ENCODE measurements at places on chromosomes 3 and 15.

GRCh38 chr3:59709702-59710553 lies 660.1 kb upstream of the CFAP20DC start:
- DNase-seq, result no peak

DNA sequence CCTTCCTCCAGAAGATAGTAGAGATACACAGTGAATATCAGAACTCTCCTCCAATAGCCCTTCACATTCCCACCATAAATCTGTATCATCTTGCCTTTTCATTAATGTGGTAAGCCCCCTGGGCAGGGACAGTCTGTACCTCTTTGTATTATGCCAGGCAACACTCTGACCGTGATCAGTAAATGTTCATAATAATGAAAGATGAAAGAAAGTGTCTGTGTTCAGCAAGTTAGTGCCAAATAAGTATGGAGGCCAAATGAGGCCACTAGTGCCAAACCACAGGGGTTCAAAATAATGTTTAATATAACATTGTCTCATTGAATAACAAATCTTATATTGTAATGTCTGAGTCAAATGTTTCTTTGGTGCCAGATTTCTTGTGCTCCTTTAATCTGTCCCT lies 104.3 kb downstream of the CMSS1 start:
- no peak for DNase-seq

- DNase-seq, result peak; percentile 29
These were observed 18.3 kb downstream of the FBXO22 start for GRCh38 chr15:75921732-75922703.

DNA sequence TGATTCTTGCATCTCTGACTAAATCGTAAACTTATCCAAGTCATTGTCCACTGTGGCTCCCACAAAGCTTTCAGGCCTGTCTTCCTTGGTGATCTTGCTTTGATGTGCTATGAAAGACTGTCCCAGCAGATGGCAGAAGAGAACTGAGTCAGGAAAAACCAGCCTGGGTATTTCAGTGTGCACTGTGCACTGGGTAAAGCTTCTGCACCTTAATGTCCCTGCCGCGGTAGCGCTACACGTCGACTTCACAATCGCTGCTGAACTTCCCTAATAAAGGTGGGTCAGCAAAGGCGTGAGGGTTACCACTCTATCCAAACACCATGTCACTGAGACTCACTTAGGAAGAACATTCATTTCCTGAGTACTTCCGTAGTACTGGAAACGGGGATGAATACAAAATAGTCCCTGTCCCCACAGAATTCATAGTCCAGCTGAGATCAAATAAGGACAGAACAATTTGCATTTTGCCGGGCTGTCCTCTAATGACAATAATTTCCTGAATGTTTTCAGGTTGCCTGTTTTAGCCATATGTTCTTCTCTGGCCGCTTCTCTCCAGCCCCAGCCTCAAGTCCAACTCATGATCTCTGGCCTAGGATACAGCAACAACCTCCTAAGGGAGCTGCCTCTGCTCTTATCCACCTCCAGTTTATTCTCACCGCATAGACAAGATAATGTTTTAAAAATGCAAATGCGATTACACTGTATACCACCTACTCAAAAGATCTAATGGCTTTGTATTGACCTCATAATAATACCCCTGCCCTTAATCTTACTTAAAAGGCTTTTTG lies 83.6 kb upstream of the AKAP13 start:
- peak; percentile 42 for DNase-seq

GRCh38 chr3:8416965-8417364 lies 84.7 kb upstream of the LMCD1 start:
- no peak for DNase-seq

DNA sequence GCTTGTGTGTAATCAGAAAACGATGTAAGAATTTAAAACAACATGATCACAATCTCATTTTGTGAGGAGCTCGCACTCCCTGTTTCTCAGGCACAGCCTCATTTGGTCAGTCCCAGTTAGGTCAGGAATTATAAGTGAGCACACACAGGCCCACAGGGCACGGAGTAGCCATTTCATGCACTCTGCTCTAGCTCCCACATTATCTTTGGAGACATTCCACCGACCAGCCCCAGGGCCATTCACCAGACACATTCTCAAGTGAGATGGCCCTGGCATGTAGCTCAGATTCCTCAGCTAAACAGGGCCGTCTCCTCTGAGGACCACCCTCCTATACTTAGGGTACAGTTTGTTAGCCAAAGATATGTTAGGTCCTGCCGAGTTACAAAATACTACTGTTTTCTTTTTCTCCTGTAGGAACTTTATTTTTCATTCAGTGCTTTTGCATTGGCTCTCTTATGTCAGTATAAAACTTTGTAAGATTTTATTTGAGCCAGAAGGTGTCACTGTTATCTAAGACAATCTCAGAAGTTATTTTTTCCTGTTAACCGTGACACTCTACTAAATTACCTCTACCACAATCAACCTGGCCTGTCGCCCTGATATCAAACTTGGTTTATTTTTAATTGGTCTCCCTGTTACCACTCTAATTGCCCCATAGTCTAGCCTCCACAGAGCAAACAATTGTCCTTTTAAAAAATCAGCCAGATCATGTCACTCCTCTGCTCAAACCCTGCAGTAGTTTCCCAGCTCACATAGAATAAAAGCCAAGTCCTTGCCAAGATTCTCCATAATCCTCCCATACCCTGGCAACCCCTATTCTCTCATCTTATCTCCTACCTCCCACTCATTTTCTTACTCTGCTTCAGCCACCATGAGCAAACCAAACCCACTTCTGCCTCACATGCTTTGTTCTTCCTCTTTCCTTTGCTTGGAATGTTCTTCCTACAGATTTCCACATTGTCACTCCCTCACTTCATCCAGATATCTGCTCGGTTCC lies 105.7 kb downstream of the PPP2R3A start:
- no peak for DNase-seq

DNA sequence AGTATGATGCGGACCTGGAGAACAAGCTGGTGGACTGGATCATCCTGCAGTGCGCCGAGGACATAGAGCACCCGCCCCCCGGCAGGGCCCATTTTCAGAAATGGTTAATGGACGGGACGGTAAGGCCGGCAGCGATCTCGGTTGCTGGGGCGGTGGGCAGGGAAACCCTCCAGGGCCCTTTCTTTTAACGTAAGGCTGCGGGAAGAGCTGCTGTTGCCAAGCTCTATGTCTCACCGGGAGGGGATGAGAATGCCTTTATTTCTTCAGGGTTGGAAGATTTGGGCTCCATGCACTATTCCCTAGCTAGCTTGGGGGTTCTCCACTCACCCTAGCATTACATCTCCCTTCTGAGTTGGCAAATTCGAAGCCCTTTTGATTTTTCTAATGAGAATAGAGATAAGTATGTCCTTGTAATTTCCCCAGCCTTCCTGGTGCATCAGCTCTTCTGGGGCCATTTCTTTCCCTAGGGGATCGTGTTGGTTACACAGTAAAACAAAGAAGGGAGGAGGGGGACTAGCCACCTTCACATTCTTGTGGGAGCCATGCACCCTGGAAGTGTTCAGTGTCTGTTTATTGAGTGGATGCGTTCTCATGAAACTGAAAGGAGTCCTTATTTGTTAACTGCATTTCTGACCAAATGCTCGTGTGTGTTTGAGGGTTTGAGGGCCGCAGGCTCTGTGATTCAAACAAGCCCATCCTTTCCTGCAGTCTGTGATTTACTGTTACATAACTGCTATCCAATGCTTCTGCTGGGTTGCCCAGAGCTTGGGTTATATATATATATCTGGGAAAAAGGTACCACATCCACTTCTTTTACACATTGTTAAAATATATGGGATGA lies 982 bp downstream of the TAGLN3 start:
- no peak for DNase-seq

DNA sequence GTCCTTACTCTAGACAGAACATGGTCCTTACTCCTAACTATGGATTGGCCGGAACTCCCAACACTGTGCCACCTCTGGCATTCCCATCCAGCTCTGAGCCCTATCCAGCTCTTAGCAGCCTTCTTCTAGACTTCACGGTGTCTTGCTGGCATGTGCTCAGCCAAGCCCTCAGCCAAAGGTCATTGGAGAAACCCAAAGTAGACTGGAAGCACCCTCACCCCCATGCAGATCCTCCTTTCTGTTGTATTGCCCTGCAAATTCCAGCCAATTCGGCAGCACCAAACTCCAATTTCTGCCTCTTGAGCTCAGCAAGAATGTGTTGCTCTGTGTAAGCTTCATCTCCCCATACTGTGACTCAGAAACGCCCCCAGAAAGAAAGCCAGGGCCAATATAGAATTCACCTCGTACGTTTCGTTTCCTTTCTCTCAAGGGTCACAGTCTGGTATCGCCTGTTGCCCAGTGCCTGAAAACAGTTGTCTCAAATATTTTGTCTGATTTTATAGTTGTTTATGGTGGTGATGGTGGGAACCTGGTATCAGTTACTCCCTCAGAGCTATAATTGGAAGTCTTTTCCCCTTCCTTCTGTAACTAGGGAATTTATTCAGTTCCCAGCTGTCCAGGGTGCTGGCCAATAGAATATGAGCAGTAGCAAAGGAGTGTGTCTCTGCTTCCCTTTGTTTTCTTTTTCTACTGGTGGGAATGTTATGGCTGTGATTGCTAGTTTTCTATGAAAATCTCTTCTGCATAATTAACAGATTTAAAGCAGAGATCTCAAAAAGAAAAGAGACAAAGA lies 28.4 kb upstream of the EPHB3 start:
- DNase-seq, result no peak

DNA sequence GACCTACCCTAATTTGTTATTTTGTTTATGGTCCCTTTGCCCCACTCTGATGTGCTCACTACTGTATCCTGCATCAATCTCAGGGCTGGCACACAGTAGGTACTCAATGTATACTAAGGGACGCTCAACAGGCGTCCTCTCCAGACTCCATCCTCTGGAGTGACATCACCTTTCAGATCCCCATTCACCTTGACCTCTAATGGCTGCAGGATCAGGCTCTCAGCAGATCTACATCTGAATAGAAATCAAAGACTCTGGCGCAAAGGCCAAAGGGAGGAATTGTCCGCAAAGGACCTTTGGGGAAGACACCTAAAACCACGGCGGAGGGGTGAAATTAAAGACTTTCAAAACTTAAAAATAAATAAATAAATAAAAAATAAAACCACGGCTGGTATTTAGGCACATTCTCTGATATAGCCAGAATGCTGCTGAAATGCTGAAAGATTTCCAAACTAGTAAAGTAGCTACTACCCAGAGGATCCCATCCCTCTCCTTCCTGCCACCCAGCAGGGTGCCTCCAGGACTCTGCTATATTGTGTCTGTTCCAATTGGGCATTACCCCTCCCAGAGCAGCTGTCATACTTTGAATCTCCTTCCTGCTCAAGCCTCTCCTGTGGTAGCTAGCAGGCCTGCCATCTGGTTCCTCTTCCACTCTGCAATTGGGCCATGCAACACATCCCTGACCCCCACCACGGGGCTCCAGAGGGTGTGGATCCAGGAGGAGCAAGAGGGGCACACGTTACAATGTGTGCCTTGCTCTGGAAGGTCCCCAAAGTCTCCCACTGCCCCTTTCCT lies 6.1 kb downstream of the SHF start:
- no peak for DNase-seq

DNA sequence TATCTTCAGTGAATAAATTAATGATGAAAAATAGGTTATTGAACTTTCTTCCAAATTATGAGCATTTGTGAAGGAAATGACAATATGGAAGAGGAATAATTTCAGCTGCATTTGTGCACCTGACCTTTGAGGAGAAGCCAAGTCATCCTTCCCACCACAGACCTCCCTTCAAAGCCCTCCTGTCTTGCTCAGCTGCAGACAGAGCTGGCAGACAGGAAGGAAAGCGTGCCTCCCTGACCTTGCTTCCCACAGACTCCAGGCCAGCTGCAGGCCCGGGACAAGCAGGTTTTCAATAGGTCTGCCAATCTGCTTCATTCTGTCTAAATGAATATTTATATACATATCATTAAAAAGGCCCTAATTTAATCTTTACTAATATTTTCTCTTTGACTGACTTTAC lies 152.9 kb upstream of the RBMS3 start:
- no peak for DNase-seq

- DNase-seq, result no peak
These were observed 27.1 kb downstream of the FSD2 start for GRCh38 chr15:82778755-82779154.

GRCh38 chr3:25430287-25430934 lies 2.3 kb downstream of the RARB start:
- no peak for DNase-seq

DNA sequence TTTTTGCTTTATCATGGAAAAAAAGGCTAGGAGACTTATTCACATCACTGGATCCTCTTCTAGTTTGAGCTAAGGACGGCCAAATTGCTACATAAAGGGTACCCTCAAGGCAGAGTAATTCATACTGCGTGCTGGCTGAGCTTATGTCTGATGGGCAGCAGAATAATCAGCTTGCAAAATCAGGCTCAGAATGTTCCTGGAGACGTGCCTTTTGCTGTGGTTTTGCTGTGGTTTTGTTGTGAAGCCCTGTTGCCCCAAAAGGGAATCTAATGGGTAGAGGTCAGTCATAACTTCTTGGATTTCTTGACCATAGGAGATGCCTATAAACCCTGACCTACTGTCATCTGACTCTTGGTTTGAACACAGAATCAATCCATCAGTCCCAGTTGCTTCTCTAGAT lies 189.9 kb downstream of the SOX2 start:
- no peak for DNase-seq

- DNase-seq, result no peak
These were observed 76.3 kb upstream of the TTBK2 start for GRCh38 chr15:42996871-42997270.

DNA sequence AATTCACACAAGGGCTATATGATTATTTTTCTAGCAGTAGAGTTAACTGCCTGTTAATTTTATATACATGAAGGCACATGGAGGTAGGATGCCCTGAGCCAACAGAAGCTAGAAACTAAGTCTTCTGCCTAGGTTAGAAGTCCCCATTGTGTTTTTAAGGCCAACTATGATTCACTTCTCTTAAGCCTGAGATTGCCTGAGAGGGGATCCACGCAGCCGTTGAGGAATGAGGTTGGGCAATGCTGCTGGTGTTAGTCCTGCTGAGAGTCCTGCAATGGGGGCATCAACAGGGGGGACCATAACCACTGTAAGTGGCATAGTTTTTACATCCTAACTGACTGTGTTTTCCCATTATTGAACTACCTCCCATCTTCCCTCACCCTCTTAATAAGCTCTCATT lies 60.1 kb upstream of the PFN2 start:
- no peak for DNase-seq

DNA sequence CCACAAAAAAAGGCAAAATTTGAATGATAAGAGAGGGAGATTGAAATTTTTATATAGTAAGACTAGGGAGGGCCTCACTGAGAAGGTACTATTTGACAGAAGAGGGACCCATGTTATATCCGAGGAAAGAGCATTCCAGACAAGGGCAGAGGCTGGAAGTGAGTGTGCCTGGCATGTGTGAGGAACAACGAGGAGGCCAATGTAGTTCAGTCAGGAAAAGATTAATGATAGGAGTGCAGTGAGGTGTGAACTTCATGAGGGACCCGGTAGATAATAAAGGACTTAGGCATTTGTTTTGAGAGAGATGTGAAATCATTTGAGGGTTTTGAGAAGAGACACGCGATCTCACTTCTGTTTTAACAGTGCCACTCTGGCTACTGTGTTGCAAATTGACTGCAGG lies 36.3 kb downstream of the ASTE1 start:
- DNase-seq, result no peak

GRCh38 chr3:97712919-97713318 lies 51.6 kb upstream of the ARL6 start:
- DNase-seq, result no peak

Measured in AG09309 (cell line).